ENCODE measurements at places on chromosomes 7 and 10.

GRCh38 chr7:104923010-104923421 lies 91.0 kb upstream of the KMT2E start:
- peak; percentile 86 for DNase-seq

DNA sequence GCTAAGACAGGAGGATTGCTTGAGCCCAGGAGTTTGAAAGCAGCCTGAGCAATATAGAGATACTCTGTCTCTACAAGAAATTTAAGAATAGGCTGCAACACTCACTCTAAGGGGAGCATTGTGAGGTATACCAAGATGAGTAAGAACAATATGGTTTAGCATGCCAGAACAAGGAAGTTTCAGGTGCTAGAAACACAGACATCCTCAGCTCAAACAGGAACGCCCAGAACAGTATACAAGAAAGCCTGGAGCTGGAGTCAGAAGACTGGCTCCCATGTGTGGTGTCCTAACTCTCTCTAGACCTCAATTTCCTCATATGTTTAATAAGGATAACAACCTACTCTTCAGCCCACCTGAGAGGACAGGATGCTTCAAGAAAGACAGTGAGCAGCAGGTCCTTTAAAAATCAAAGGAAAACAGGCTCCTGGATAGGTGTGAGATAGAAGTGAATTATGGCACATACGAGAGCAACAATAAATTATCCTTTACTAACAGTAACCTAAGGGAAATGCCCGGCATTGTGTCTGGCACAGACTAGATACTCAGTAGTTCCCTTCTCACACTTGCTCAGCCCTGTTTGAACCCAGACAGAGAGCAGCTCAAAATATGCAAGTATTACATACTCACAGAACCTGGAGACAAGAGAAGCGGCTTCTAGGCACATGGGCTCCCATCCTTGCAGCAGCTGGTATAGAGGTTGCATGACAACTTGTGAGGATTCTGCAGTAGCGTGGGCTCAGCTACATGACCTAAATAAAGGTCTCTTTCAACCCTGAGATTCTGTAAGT lies 45.4 kb downstream of the KAT6B start:
- no peak for DNase-seq

GRCh38 chr10:109374215-109374614 lies 549.1 kb downstream of the XPNPEP1 start:
- no peak for DNase-seq

GRCh38 chr10:91210014-91210413 lies 10.4 kb upstream of the PCGF5 start:
- no peak for DNase-seq

- no peak for DNase-seq
Observed at GRCh38 chr10:14116837-14117236, 213.9 kb downstream of the FRMD4A start.

- DNase-seq: peak; percentile 74
Observed at GRCh38 chr7:50339990-50340500, 35.5 kb downstream of the IKZF1 start.

- DNase-seq: no peak
Observed at GRCh38 chr7:26553128-26553527, 261.5 kb downstream of the SNX10 start.

DNA sequence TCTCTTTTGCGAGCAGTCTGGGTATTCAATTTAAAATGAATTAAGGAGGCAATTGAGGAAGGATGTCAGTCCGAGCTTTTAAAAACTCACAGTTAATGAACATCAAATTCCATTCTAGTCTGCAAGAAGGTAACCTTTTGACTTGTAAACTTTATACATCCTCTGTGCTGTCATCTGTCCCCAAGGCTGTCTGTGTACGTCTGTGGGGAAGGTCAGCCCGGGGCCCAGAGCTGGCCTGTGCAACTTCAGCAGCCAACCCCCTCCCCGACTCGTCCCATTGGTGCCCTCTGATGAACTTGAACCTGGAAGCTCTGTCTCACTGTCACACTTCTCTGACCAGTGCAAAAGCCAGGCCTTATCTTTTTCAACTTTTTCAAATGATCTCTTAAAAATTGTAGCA lies 80.3 kb downstream of the CCDC3 start:
- no peak for DNase-seq

DNA sequence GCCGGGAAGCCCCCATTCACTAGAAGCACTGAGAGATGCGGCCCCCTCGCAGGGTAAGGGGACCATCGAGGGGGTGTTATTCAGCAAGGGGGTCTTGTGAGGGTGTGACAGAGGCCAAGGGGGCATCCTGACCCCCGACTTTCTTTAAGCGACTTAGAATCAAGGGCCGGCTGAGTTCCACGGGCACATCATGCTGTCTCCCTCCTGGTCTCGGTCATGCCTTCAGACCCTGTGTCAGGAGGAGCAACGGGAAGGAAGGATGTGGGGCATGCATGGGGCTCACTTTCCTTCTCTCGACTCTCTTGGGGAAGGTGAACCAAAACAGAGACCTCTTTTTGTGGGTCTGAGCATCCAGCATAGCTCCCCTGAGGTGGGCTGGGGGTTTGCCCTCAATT lies 2.5 kb downstream of the ACSL5 start:
- no peak for DNase-seq

- peak; percentile 87 for DNase-seq
Observed at GRCh38 chr10:32199714-32200394, 143.6 kb upstream of the KIF5B start.

- DNase-seq: no peak
Observed at GRCh38 chr10:110755781-110756180, 111.6 kb downstream of the RBM20 start.

GRCh38 chr7:12643001-12643643 lies 44.3 kb upstream of the ARL4A start:
- DNase-seq: no peak

DNA sequence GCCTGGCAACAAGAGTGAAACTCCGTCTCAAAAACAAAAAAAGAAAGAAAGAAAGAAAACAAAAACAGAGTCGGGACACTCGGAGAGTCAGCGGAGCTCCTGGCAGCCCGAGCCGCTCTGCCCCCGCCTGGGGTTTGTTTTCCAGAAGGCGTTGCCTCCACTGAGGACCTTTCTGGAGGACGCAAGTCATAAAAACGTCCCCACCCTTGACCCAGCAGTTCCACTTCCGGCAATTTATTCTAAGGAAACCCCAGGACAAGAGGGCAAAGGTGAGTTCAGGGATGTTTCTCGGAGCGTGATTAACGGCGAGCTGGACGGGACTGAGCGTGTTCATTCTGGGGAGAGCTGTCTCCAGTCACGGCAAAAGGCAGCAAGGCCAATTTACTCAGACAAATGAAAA lies 27.0 kb upstream of the SUN1 start:
- no peak for DNase-seq

DNA sequence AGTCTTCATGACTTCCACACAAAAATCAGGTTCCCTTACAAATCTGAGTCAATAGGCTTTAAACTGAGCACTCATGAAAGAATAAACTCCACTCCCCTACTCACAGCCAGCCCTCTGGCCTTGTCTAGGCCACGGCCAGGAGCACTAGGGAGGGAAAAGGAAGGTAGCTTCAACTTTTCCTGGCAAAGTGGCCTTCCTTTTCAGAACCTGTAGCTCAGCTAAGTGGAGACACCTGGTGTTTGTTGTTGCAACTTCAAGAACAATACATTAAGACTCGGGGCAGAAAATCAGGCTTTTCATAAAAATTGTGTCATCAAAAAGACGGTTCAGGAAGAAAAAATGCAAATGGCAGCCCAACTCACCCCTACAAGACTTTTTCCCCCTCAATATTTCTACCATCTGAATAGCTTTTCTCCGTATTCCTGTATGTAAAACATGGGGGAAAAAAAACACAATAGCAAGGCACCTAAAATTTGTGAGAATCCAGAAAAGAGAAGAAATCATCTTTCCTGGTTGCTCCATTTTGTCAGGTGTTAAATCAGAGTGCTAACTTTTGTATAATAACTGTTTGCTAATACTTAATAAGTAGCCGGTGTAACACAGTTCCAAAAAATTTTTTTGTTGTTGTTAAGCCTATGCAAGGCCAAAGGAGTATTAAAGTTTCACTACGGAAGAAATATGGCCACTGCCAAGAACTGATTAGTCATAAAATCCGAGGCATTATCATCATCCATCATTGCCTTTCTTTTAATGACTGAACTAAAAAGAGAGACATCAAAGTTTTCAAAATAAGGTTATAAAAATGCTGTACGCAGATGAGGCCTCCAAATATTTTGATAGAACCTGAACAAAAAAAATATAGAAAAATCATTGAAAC lies 66.2 kb upstream of the ARID5B start:
- peak; percentile 2 for DNase-seq

DNA sequence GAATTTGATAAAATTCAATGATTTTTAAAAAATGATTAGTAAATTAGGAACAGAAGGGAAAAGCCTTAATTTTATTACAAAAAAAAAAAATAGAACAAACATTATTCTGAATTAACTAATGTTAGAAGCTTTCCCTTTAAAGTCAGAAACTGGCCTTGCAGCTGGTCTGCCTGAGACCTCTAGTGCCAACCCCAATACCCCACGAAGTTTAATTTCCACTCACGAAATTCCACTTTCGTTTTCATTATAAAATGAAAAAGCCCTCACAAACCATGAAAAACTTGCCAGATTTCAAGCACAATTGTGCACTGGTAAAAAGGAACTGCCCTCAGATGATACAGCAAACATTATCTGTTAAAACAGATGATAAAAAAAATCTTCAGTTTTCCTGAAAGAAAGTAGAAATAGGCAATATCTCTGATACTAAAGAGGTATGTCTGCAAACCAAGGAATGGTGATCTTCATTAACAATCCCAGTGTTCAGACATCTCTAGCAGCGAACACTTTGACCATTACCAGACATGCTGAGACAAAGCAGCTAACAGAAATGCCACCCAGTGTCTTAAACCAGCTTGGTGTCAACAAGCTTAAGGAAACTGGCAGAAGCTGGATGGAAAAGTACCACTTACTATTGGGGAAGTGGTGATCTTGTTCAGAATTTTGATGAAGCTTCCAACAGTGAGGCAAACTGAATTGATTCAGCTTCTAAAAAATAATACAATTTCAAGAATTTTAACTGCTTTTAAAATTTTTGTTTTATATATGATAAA lies 80.2 kb downstream of the PALS2 start:
- DNase-seq: no peak

DNA sequence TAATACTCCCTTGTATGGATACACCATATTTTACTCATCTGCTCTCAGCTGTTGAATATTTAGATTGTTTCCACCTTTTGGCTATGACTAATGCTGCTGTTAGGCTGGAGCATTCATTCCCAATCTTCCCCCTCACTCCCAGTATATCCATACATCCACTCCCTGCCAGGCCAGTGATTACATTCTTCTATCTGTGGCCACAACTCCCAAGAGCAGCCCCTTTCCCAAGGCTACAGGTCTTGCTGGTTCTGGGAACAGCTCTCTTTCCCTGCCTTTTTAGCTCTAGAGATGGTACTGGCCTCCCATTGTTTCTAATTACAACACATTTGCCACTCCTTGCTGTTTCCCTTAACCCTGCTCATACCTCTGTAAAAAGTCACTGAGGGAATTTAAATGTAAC lies 28.2 kb downstream of the SFR1 start:
- DNase-seq: no peak

DNA sequence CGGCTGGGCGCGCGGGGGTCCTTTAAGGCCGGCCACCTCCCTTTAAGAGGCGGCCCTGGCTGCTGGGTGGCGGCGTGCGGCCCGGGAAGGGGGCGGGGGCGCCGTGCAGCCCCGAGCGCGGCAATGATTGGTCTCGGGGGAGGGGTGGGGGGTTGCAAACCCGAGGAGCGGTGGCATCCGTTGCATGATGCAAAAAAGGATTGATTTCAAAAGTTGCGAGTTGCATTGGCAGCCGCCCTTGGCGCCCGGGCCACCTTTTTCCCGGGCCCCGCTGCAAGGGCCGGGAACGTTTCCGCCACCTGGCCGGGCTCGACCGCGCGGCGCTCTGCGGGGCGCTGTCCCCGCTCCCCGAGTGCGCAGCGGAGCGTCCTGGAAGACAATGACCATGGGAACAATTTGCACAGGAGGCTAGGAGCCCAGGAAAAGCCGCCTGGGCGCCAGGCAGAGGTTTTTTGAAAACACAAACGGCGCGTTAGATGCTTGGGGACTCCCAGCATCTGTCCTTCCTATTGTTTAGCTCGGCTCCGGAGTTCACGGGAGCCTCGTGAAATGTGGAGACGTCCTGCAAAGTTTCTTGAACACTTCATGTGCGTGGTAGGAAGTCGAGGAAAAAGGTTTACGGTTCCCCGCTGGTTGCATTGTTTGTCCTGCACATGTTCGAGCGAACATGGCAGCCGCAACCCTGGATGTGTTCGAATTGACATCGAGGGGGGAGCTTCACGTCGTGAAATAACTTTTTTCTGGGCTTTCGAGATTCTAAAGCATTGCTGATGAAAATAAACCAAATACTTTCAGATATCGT lies at the start of gene SEPHS1:
TSS of gene SEPHS1 (minus strand) at position 78 of the 802 bp plus-strand sequence. CDS start 3,343 bp downstream, outside the sequence.
- DNase-seq: peak; percentile 77

DNA sequence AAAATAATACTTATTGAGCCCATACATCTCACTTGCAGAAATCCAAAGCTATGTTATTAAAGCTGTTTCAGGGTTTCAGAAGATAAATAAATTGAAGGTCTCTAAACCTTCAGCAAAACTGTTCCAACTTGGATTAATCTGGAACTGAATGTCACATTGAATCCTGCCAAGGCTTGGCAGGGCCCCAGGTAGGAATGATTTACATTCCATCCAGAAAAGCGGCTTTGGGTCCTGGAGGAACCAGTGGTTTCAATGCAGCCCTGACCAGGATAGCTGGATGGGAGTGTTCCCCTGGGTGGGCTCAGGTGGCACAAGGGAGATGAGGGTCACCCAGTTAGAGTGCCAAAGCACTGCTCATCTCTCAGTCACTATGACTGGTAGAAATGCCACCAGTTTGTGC lies 37.0 kb upstream of the TMEM72 start:
- no peak for DNase-seq

- DNase-seq: no peak
Observed at GRCh38 chr7:157816086-157816485, 479.3 kb downstream of the DNAJB6 start.

Measured in HL-60 (cell line).